Stomach (tissue), 19 donors: ENCODE measurements at places on chromosomes 11 and 22. TPM values are rescaled to one million over a fixed set of nuclear protein-coding genes. Genes with fewer than 3 reads are reported as not detected.

Gene GLYAT
- total RNA-seq, result not detected

Gene HSPB2
- not detected for total RNA-seq

Gene MMP7
- 2.0 TPM for total RNA-seq

Gene USP2
- total RNA-seq, result 3.5 TPM

Gene MUC5AC
- total RNA-seq, result 830 TPM
